ENCODE measurements at places on chromosomes 16 and 17.

DNA sequence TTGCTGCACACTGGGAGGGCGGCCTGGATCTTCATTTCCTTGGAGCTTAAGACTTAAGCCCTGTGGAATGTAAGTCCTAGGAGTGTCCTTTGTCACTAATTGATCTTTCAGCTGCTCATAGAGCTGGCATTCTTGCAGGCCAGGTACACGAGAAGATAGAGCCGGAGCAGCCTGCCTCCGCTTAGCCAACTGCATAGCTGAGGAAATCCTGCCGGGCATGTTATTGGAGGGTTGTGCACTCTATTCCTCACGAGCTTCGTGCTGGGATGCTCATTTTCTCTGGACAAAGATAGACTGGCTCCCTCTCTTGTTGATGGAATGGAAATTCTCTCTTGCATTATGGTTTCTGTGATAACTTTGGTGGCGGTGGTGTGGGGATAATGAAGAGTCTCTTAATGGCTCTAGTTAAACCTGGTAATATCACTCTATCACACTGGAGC, 76.9 kb downstream of the RPA1 start:
- no peak for DNase-seq

DNA sequence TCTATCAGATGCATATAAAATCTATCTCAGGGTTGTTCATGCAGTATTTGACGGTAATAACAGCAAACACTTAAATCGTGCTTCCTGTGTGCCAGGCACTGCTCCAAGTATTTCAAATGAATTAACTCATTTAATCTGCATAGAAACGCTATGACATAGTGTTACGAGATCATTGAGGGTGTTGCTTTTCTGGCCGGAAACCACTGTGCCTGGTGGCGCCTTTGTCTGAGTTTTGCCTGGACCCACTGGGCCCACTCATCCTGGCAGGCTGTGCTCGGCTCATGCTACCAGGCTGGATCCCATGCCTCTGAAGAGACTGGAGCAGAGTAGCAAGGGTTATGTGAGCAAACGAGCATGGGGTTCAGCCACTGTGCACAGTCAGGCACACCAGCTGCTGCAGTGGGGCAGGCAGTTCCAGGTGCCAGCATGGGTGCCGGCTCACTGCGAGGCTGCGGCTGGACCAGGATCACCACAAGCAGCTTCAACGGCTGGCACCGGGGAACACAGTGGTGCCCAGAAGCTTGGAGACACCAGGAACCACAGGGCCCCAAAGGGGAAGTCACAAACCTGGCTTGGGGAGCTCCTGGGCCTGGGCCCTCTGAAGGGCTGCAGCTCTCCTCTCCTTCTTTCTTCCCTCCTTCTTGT, 45.9 kb upstream of the CLEC19A start:
- DNase-seq = no peak

DNA sequence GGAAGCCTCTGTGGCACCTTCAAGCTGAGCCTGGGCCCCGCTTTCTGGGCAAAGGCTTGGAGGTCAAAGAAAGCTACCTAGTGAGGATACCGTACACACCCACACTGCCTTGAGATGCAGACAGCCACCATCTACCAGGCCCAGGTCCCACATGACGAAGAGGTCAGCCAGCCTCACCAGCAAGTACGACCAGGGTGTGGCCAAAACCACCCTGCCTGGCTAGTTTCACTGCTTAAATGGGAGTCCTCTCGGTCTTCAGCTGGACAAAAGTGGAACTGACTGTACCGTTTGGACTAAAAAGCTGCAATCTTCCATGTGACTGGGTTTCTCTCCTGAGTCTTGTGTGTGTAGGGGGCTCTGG, 21.6 kb downstream of the VASN start:
- DNase-seq = no peak

DNA sequence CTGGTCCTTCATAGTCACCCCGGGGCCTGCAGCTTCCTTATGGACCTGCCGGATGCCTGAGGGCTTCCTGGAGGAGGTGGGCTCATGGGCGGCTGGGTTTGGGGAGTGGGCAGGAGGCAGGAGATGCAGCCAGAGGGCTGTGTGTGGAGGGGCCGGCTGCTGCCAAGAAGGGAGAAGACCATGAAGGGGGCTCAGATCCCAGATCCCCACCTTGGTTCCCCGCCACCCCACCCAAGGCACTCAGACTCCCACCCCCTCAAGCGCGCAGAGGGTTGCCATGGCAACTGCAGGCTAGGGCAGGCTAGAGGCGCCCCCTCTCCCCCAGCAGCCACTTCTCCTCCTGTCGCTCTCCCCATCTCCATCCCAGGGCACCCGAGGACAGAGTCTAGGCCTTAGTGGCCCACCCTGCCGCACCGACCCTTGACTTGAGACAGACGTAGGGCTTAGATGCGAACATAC, 104.5 kb downstream of the CRLF3 start:
- DNase-seq = no peak

DNA sequence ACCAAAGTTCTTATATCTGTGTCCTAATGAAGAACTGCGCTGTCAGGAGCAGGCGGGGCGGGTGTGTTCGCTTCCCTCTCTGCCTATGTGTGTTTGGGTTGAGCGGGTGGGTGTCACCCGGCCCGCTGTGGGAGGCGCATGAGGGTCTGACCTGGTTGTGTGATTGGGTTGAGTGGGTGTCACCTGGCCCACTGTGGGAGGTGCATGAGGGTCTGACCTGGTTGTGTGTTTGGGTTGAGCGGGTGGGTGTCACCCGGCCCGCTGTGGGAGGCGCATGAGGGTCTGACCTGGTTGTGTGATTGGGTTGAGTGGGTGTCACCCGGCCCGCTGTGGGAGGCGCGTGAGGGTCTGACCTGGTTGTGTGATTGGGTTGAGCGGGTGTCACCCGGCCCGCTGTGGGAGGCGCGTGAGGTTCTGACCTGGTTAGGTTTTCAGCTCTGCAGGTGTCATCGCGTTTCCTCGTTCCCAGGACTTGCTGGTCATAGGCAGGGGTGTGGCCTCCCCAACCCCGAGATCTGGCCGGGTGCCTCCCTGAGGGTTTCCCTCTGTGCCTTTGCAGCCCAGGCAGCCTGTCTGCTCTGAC, 69.6 kb upstream of the ZNF750 start:
- DNase-seq = peak; percentile 20

DNA sequence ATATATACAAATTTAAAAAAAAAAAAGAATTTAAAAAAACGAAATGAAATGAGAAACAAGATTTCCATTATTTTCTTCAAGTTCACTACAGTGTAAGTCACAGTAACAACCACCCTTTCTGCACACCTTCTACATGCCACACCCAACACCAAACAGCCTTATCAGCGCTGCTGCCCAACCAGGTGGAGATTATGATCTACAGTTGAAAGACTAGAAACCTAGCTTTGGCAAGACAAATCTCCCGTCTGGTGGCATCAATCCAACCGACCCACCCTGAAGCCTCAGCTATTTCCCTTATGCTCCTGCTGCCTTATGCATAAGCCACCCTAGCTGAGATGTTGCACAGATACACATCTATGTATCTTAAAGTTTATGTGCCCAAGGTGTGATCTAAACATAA, 60.8 kb downstream of the PARN start:
- DNase-seq = no peak

GRCh38 chr17:77527836-77528505, 387.2 kb downstream of the SEC14L1 start:
- DNase-seq = no peak

DNA sequence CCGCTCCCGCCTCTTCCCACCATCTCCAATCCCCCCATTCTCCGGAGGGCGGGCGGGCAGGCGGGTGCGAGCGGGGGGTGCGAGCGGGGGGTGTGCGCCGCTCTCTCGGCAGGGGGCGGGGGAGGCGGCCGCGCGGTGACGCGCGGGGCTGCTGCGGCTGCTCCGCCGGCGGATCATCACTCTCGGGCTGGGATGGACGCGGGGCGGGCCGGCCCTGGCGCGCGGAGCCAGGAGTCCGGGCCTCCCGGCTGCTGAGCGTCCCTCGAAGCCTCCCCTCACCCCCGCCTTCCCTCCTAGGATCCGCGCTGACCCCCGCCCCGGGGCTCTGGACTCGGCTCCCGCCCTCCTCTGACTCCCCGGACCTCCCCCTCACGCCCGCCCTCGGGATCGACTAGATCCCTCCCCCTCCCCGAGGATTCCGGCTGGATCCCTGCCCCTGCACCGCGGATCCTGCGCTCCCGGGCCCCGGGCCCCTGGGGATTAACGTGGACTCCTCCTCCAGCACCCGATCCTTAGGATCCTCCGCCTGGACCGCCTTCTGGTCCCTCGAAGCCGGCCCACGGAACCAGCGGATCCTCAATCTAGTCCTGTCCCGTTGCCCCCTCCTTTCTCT, 946 bp upstream of the TMEM256 start:
- DNase-seq = no peak

- peak; percentile 92 for DNase-seq
Observed at GRCh38 chr17:35890774-35891155, 10.6 kb upstream of the CCL5 start.

- DNase-seq = no peak
Observed at GRCh38 chr16:67216612-67217490, 10.1 kb upstream of the TMEM208 start.

DNA sequence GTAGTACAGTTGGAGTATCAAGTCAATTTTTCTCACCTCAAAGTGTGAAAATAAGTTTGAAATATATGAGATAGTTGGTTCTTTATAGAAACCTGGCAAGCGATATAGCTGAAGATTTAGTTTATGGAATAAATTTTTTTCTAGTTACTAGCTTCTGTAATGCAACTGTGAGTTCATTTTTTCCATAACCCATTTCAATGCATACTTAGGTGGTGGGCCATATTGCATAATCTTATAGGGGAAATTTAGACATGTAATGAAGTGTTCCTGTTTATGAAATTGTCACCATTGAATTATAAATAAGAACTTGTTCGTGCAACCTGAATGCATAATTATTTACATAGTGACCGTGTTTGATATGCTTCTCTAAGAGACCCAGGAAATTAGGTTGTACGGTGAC, 9.0 kb downstream of the MOSMO start:
- no peak for DNase-seq

- DNase-seq = peak; percentile 13
Observed at GRCh38 chr17:50056217-50056960, 479 bp downstream of the ITGA3 start.

DNA sequence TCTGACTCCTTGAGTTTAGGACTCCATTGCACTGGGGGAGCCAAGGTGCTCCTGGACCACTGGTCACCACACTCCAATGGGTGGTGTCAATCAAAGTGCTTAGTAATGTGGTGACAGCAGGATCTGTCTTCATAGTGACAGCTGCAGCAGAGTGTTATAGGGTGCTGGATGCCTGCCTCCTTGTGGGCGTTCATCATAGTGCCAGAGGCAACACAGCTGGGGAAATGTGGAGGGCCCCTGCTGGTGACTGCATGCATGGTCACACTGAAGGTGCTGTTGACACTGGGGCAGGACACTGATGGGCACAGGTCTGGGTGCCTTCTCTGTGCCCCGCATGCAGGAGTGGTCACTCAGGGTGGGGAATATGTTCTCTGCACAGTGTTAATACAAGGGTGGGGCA, 177.5 kb upstream of the CDH8 start:
- no peak for DNase-seq

- no peak for DNase-seq
Observed at GRCh38 chr17:13140750-13141149, 122.9 kb upstream of the ELAC2 start.

DNA sequence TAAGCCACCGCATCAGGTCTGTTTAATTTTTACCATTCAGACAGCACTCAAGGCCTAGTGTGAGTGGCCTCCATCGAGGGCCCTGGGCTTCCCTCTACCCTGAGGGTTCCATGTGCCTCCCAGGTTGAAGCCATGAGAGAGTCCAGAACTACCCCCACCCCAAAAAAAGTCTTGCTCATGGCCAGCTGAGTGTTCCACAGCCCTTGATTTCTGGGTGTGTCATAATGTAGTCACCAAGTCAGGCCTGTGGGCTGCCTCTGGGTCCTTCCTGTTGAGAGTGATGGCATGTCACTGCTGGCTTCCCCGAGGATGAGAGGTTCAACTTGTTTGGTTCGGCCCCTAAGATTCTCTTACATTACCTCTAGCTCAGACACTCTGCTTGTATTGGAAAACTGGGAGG, 100.6 kb downstream of the PITPNC1 start:
- no peak for DNase-seq

- DNase-seq = no peak
Observed at GRCh38 chr17:78561166-78561565, 16.0 kb downstream of the DNAH17 start.

DNA sequence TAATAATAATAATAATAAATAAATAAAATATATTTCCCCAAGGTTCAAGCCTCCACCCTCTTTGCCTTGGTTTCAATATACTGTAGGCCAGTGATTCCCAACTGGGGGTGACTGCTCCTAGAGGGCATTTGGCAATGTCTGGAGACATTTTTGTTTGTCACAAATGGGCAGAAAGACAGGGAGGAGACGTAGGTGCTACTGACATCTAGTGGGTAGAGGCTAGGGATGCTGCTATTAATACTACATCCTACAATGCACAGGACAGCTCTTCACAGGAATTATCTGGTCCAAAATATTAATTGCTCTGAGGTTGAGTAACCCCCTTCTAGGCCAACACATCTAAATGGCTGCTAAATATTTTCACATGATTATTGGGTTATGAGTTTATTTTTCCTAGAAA, 12.8 kb upstream of the PRR14 start:
- no peak for DNase-seq

DNA sequence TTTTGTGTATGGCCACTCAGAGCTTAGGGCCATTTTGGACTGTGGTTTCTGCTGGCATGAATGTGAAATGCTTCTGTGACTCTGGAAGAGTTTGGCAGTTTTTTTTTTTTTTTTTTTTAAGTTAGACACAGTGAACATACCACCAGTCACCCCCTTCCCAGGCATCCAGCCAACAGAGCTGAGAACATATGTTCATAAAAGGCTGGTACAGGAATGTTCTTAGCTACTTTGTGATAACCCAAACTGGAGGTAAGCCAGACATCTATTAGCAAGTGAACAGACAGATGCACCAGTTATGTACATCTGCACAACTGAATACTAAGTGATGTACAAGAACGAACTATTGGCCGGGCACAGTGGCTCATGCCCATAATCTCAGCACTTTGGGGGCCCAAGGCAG, 92.7 kb downstream of the ABCC1 start:
- DNase-seq = no peak

- DNase-seq = no peak
Observed at GRCh38 chr17:75096082-75096625, 8.4 kb downstream of the SLC16A5 start.

DNA sequence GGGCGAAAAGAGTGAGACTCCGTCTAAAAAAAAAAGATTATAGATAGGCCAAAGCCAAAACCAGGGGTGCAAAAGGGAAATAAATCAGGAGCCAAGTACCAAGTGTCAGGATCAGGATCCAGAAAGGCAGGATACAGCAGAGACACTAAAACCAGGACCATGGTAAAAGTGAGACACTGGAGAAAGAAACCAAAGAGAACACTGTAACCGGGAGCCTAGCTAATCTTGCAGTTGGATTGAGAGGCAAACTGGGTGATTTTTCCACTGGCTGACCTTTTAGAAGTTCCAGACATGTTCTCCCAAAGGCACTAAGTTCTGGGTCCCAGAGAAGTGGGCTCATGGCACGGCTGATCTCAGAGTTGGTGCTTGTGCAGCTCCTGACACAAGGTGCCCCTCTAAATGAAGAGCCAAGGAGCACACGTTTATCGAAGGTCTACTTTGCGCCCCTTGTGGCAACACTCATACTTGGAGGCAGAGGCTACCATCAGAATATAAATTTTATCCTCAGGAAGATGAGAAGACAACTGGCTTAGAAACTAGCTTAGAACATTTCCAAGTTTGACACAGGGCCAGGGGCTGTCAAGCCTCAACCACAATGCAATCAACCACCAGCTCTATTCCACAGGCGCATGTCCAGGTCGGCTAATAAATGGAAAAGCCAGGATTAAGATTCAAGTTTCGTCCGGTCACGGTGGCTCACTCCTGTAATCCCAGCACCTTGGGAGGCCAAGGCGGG, 27.5 kb upstream of the HELZ start:
- DNase-seq = no peak

GRCh38 chr17:59435238-59435637, 103.8 kb downstream of the YPEL2 start:
- DNase-seq = no peak

Measured in immature natural killer cell (primary cell).